SHP77 (cell line): ENCODE measurements at places on chromosomes 5 and 9.

- DNase-seq, result no peak
Observed at GRCh38 chr9:99748676-99749075, 73.0 kb upstream of the NR4A3 start.

DNA sequence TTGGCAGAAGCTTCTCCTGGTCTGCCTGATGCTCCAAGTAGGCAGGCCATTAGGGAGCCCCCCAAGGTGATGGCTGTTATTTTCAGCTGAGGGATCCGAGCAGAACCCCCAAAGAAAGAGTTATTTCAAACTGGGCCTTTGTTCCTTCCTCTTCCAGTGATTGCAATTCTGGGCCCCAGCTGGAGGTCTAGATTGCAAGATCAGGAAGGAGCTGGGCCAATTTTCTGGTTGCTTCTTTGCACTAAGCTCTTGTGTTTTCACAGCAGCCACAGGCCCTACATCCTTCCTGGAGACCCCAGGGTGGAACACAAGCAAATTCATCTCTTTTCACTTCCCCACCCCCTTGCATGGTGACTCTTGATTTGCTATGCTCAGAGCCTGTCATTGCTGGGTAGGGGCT is 215.0 kb downstream of the SEMA6A start:
- DNase-seq, result no peak

DNA sequence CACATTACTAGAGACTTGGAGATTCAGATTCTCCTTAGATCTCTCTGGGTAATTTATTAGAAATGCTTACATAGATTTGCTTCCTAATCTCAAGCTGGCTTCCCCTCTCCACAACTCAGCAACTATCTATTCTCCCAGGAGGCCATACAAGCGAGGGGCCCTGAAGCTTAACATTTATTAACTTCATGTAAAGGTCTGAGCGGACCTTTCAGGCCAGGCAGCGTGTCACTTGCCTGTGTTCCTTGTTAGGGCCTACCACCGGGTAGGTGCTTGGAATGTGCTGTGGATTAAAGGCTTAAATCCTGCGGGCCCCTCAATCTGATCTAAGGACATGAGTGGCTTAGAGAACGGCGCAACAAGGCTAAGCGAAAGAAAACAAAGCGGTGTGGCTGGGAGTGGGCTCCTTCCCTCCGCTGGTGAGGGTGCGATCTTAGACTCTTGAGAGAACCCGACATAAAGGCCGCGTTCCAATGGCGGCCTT is 712 bp upstream of the HSPA4 start:
- no peak for DNase-seq

DNA sequence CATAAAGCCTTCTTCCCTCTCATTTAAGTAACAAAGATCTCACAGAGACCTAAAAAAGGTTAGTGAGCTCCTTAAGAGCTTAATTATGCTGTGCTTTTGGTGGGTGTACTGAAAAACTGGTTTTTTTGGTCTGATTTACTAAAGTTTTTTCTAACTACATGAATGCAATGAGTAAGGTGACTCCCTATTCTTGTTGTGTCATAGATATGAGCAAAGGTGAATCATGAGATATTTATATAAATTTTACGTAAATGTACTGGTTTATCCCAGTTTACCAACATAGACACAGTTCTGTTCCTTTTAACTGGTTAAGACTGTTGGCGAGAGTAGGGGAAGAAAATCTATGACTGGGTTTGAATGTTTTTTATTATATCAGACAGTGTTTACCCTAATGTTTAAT is 250.5 kb downstream of the NR2F1-AS1 start:
- DNase-seq, result no peak

DNA sequence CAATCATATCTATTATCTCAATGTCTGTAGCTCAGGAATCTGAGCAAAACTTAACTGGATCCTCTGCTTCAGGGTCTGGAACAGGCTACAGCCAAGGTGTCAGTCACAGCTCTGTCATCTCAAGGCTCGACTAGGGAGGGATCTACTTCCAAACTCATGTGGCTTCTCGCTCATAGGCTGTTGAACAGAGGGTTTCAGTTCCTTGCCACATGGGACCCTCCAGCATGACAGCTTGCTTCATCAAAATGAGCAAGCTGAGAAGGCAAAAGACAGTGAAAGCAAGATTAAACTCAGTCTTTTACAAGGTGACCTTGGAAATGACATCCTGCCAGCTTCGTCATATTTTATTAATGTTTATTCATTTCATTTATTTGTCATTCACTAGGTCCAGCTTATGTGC is 111.7 kb downstream of the GADD45G start:
- DNase-seq, result no peak

- DNase-seq, result no peak
Observed at GRCh38 chr5:169647566-169647965, 10.5 kb downstream of the DOCK2 start.

DNA sequence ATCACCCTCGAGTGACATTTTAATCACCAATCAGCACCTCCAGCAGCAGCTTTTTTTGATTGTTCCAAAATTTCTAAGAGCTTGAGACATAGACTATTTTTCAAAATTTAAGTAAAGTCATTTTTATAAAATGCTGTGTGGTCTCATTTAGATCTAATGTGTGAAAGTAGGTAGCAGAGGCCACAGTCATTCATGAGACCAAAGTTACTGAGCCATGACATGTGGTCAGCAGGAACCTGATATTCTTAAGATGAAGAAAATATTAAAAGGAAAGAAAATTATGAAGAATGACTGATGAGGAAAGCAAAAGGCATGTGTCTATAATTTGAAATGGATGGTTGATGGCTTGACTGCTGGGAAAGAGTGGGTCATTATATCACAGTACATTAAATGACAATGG is 7.2 kb downstream of the FREM1 start:
- DNase-seq, result no peak

- DNase-seq, result no peak
Observed at GRCh38 chr5:119343052-119343451, 12.8 kb upstream of the TNFAIP8 start.

DNA sequence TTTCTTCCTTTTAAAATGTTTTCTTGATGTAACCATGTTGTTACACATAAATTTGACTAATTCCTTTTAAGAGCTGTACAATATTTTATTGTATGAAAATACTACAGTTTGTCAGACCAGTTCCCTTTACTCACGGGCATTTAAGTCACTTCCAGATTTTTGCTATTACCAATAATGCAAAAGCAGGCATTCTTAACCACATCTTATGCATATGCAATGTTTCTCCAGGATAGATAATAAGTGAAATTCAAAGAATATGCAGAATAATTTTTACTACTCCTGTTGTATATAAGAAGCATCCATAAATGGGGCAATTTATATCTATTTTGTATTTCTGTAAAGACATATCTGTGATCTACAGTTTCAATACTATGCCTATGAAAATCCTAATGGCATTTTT is 77.3 kb downstream of the FNIP1 start:
- DNase-seq, result no peak

DNA sequence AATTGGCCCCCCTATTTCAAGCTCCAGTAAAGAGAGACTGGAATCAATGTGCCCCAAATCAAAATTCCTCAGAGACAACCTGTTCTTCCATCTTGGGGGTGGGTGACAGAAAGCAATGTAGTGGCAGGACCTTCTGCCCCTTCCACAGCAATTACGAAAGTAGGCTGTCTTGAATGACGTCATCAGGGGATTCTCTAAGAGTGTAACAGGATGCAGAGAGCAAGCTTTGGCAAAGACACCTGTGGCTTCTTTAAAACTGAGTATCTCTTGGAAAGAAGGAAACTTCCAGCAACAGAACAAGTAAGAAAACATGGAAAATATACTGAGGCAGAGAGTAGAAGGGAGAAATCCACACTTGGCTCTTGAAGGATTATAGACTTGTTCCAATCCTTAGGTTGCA is 247.6 kb upstream of the PDE4D start:
- no peak for DNase-seq

DNA sequence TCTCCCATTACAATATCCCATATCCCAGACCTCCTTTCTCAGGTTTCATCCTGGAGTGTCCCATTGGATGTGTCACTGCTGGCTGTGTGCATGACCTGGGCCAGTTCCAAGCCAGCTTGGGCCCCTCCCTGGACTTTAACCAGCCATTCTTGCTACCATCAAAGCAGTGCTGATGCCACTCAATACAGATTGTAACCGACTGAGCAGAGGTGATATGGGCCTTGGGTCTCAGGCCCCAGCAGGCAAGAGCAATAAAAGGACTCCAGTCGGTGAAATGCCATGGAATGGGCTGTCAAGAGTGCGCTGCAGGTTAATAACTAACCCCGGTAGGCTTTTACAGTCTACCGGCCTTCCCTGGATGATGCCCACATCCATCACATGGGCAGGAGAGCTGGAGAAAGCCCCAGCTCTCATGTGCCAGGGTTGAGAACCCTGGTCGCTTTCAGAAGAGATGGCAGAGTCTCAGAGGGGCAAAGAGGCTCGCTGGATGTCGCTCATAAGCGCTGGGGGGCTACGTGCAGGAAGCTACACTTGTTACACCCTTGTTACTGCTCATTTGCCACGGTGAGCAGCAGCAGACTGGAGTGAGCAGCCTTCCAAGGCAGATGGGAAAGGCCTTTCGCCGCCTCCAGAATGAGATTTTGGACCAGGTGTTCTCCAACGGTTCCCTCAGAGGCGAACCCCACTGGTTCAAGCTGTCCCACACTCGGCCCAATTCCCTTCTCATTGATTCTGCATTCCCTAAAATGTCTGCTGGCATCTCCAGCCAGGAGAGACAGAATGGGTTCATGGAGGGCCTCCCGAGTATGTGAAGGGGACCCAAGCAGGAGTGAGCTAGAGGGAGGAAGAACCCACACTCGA is 13.2 kb downstream of the EPB41L4B start:
- DNase-seq, result no peak

- DNase-seq, result no peak
Observed at GRCh38 chr5:11715461-11716196, 188.6 kb downstream of the CTNND2 start.

DNA sequence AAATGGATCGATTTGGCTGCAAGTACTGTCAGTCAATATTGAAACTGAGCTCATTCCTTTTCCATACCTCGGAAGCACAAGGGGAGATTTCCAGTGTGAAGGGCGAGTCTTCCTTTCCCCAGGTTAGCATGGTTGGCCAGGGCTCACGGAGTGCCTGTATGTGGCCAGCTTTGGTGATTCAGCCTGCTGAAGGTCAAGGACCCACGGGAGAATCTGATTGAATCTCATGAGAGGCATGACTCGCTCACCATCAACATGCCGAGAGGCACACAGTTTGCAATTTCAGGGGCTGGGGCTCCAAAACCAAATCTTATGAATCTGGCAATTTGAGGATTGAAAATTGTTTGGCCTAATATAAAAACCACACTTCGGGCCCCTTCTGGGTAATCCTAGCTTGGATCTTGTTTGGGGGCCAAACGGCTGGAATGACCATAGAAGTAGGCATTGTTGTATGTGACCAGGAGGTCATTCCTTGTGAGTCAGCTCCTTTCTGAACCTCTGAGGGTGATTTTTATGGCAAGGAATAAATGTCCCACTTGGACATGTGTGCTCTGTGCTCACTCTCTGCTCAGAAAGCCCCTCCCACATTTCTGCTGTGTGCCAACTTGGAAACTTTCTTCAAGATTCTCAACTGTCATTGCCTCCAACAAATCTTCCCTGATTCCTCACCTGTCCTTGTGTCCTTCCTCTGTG is 69.8 kb downstream of the DOCK2 start:
- no peak for DNase-seq

DNA sequence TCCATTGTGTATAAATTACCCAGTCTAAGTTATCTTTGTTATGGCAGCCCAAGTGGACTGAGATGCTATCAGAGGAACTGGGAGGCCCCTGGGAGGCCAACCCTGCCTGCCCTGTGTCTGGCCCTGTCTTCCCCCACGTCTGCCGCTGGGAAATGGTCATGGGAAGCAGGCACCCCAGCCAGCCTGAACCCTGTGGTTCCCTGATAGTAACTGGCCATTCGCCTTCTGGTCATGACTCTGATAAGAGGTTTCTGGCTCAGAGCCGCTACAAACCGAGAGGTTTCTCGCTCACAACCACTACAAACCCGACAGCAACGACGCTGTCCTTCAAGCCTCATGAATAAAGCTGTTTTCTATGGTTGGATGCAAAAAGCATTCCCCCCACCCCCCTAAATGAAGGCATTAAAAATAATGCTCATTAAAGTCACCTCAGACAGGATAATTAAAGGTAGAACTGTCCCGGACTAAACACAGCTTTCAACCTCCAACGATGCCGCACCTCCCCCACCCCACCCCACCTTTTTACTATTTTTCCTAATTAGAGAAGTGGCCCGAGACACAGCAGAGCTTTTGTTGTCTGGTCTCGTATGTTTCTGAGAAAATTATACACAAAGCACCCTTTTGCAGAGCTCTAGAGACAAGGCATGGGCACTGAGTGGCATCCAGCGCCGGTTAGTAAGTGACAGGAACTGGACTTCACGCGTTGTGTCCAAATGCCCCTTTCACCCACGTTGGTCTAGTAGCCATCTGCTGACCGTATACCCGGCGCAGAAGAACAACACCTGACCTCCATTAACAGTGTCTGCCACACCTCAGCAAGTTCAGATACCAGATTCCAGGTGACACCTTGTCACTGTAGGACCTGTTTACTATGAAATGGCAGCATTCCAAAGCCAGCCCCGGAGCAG is 140.8 kb downstream of the COL23A1 start:
- no peak for DNase-seq

DNA sequence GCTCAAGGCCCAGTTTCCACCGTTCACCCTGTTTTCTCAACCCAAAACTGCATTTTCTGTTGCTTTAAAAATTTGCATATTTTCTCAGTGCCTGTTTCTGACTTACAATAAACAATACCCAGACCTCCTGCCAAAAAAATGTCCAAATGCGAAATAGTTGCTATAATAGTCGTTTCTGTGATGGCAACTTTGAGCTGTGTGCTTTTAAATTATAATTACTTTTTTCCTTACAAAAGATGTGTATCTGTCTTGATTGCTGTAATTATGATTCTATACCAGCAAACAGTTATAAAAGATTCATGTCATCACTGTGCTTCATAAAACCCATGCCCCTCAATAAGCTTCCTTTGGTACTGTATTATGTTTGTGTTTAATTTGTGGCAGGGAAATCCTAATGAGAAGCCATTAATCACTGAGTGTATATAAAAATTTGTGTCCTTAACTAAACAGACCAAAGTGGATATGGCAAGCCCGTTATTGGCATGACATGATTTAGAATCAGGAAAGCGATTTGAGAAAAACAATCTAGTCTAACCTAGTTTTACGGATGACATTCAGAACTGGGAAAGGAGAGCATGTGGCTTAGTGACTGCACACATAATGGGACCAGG is 5.4 kb upstream of the SLC1A3 start:
- no peak for DNase-seq

DNA sequence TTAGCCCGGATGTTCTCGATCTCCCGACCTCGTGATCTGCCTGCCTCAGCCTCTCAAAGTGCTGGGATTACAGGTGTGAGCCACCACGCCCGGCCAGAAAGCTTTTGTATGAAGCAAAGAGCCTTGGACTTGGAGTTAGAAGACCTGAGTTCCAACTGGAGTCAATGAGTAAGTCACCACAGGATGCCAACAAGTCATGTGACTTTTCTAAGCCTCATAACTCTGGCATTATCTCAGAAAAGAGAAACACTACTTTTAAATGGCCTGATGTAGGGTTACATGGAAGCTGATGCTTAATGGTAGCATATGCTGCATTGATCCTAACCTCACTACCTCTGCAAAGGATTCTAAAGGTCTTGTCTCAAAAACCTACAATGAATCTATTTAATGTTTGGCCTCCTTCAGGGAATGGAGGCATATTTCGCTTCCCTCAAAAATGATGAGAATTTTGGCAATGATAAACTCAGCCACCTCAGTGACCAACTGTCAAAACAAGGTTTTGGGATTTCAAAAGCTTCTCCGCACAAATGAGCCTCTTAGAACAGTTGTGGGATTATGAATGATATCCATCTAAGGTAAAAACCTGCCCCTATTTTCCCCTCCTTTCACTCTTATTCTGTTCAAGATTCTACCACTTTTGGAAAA is 236.8 kb downstream of the ACTL7B start:
- no peak for DNase-seq
